Stimulated activated CD8-positive, alpha-beta memory T cell treated with anti-CD3 and anti-CD28 coated beads, Interleukin-12 subunit alpha, Interleukin-12 subunit beta, amount 100 ng/mL, for 4 hours (primary cell): ENCODE measurements at places on chromosomes 4 and X.

DNA sequence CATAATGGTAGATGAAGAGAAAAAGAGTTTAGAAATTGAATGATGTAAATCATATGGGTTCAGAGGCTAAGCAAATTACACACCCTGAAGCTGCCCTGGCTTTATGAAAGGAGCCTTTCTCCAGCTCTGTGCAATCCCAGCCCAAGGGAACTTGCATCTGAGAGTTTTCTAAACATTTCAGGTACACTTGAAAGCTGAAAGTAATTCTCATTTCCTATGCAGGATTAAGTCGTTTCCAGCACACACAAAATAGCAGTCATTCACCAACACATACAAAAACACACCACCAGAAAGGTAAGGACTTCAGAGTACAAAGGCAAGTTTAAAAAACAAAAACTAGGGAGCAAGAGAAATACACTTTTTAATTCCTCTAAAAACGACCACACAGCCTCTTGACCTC is 1.7 kb downstream of the PDGFC start:
- DNase-seq, result no peak

DNA sequence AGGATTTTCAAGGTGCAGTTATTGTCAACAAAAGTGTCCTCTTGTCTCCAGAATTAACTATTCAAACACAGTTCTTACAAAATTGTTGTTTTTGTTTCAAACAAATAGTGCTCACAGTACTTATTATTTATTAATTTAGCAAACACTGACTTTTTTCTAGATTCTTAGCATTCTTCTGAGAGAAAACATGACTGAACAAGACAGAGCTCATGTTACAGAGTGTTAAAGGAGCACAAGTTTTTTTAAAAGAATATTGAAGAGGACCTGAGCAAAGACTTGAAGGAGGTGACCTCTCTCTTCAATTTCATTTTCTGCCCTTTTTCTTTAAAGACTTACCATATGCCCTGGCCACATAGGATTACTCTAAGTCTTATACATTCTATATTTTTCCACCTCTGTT is 2220.3 kb upstream of the AGA start:
- DNase-seq, result no peak

GRCh38 chr4:75822416-75822815 is 79.8 kb downstream of the PPEF2 start:
- DNase-seq, result no peak

- DNase-seq, result no peak
Observed at GRCh38 chr4:177023951-177024350, 231.2 kb upstream of the VEGFC start.

DNA sequence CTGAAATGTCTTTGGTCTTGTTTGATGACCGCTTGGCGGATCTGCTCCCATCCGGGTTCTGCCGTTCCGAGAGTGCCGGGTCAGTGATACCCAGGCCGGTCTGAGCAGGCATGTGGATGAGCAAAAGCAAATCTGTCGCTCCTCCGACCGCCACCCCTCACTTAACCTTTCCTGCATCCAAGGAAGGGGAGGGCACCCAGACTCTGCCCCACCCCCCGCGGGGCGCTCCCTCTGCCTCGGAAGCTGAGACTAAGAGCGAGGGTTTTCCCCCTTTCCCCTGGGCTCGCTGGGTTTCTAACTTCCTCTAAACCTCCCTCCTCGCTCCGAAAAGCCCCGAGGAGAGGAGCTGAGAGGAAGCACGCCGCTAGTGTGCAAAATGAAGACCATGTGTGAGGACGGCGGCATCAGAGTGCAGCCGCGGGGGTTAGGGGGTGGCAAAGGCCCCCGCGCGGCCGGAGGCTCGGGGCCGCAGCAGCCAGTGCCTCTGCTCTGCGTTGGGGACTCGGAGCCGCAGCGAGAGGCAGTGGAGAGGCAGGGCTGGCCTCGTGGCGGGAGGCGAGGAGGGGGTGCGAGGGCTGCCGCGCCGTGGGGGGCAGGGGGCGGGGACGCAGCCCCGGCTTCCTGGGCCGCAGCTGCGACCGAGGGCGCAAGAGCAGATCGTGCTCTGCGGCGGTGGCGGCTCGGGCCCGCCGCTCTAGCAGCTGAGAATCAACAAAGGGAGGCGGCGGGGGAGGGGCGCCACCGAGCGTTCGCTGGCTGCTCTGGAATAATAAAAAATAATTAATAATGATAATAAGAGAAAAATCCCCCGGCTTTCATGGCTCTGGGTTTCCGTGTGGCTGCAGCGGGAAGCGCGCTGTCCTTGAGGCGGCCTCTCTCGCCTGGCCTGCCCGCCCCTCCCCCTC is 55.8 kb upstream of the BCOR start:
- DNase-seq, result no peak

DNA sequence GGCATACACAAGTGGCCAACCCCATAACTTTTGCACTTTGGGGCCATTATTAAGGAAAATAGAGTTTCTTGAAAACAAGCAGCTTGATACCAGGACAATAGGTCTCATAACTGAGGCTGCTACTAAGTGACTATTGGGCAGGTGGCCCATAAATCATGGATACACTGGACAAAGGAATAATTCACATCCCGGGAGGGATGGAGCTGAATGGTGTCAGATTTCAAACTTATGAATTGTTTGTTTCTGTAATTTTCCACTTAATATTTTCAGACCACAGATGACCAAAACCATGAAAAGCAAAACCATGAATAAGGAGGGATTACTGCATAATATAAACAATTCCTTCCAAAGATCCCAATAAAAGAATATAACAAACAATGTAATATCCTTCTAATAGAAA is 114.4 kb downstream of the WDFY3 start:
- no peak for DNase-seq

- no peak for DNase-seq
Observed at GRCh38 chr4:88196523-88197185, 38.2 kb upstream of the ABCG2 start.

- DNase-seq, result no peak
Observed at GRCh38 chrX:38318196-38318595, 9.1 kb downstream of the RPGR start.

GRCh38 chr4:147054228-147054872 is 108.7 kb upstream of the TTC29 start:
- no peak for DNase-seq

GRCh38 chr4:88646528-88647280 is 50.9 kb downstream of the NAP1L5 start:
- DNase-seq, result no peak
